ENCODE measurements at places on chromosomes 12 and 14.

- DNase-seq: peak; percentile 12
Observed at GRCh38 chr14:26959972-26960660, 362.3 kb upstream of the NOVA1 start.

- no peak for DNase-seq
Observed at GRCh38 chr12:29710104-29710503, 73.6 kb downstream of the TMTC1 start.

GRCh38 chr12:132159555-132160003 lies 15.3 kb downstream of the NOC4L start:
- DNase-seq: no peak

DNA sequence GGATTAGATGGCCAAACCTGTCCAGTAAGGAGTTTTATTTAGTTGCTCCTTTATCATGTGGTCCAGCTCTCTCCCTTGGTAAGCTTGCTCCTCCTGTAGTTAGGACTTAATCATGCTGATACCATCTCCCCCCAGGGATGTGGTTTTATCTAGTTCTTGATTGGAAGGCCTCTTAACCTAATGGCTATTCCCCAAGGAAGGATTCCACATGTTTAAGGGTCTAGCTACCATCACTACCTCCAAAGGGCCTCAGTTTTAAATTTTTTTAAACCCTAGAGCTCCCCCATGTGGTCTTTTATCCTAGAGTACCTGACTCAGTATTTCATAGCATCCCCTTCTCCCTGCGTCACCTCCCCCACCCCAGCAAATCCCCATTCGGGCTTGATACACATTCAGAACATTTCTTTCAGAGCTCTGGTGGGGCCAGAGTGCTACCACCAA lies 22.5 kb downstream of the MAP3K12 start:
- DNase-seq: no peak

GRCh38 chr12:3717283-3717898 lies 35.5 kb downstream of the CRACR2A start:
- no peak for DNase-seq

- no peak for DNase-seq
Observed at GRCh38 chr12:109439181-109439580, 37.9 kb downstream of the KCTD10 start.

DNA sequence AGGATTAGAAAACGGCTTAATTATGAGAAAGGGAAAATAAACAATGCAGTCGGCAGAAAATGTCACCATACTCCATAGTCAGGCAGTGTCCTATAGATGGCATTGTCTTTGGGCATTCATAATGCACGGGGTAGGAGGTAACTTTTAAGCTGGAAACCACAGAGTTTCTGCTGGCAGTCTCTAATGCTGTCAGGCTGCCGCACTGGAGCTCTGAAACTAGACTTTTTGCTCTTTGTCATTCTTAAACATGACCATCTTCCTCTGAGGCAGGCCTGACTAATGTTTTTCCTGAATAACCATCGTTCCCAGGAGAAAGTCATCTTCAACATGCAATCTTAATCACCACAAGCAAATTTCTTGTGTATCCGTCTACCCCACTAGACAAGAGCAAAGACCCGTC lies 108.8 kb downstream of the ETNK1 start:
- DNase-seq: no peak

GRCh38 chr12:82479511-82479910 lies 121.2 kb downstream of the METTL25 start:
- no peak for DNase-seq

DNA sequence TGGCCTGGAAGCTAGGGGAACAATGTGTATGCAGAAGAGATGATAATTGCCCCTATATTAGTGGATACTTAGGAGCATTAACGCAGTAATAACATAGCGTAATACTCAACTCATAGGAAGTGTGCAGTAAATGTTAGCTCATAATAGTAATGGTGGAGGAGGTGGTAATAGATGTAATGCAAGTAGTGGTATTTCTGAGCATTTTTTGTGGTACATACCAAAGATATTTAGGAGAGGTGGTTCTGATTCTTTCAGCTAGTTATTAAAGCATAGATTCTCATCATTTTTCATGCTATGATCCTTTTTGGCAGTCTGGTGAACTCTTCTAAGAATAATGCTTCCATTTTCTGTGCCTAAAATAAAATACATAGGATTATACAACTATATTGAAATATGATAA lies 233.1 kb downstream of the PTPRO start:
- DNase-seq: no peak

GRCh38 chr12:110661337-110661972 lies 27.5 kb downstream of the HVCN1 start:
- DNase-seq: no peak

- peak; percentile 7 for DNase-seq
Observed at GRCh38 chr12:66648033-66648735, 30.7 kb downstream of the GRIP1 start.

DNA sequence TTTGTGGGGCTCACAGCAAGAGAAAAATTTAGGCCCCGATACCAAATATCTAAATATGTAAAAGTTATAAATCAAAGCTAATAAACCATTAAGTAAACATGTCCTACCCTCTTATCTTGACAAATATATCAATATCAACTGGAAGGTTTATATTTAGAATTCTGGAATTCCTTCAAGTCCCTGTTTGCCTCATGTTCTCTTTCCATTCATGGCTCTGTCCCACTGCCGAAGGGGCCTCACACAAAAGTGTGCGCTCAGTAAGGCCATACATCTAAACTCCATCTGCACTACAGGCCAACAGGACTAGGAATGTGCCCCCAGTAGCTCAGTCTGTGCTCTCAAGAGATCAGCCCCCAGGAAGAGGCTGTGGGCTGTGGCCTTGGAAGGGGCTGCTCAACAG lies 10.6 kb upstream of the ATP5MC2 start:
- no peak for DNase-seq

- no peak for DNase-seq
Observed at GRCh38 chr12:19464192-19464580, 24.9 kb downstream of the AEBP2 start.

DNA sequence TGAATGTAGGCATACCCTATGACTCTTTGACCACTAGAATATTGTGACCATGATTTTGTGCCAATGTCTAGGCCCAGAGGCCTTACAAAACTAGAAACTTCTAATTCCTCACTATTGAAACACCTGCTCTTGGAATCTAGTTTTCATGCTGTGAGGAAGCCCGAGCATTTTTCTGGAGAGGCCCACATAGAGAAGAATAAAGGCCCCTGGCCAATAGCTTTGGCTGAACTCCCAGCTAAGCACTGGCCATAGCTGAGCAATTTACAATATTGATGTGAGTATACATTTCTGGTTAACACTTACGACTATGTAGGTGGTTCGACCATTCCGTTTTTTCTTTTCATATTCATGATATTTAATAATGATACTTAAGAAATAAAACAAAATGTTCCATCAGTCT lies 190.3 kb downstream of the KCNH5 start:
- DNase-seq: no peak

DNA sequence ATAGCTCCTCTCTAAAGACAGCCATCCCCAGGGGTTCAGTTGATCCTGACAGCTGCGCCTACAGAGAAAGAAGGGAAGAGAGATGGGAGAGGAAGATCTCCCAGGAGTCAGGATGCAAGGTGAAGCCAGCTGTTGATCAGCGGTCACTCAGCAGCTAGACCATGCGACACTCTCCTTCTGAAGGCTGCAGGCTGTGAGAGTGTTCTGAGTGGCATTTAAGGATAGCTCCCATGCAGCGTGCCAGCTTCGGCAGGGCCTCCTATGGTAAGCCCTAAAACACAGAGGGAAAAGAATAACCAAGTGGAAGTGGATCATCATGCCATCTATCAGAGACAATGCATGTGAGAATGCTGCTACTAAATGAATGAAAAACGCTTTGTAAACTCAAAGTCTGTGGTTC lies 197.9 kb upstream of the NUDT4 start:
- no peak for DNase-seq

- DNase-seq: no peak
Observed at GRCh38 chr14:92785667-92786426, 8.3 kb upstream of the GOLGA5 start.

DNA sequence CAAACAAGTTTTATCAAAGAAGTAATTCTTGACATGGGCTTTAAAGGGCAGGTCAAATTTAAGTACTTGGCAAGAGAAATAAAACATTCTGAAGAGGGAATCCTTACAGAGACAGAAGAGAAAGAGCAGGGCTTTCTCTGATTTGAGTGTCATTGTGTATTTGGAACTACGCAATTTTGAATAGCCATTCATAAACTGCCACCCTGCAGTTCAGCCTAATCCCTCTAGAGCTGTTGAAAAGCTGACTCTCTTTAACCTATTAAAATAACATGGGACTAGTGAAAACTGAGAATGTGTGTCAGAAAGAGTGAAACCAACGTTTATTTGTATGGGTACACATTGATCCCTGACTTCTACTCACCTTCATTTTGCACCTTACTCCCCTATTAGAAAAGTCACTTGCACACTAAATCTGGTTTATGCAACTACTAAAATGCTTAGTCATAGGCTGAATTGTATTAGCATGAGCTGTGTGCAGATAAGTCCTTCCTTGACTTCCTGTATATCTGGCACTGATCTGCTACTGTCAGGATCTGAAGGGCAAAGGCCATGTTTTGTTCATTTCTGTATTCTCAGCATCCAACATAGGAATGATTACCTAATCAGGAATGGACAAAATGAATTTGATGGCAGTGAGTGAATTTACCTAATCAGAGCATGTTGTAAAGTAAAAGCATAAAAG lies 458.9 kb downstream of the NOVA1 start:
- DNase-seq: no peak

DNA sequence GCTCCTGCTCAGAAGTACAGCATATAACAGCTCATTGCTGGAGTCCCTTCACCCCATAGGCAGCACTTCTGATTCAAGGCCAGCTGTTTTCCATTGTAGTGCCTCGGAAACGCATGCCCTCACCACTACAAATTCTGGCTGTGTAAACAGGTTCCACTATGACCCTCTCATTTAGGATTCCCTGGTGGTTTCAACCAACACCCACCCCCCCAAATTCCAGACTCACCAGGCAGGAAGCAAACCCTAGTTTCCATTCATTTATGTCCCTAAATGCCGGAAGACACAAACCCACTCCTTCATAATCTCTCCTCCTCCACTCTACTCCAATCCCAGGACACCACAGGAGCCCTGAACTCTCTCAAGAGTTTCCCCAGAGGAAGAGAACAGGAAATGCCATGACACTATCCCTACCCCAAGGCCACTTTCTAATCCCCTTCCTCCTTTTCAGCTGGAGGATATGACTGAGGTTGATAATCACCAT lies 75.9 kb upstream of the TMPO start:
- DNase-seq: no peak

DNA sequence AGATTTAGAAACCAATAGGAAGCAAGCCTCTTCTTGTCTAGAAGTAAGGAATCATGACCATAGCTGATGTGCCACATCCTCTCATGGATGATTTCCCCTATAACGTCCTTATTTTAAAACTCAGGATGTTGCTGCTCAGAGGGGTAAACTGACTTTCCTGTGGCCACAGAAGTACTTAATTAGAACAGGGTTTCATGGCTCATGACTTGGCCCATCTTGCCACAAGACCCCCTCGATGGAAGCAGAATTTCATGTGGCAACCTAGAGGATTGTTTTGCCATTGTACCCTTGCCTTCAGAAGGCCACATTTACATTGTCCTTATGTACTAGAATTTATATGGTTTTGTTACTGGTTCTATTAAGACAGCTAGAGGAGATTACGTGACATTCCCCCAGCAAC lies 173.5 kb upstream of the PELI2 start:
- DNase-seq: no peak

DNA sequence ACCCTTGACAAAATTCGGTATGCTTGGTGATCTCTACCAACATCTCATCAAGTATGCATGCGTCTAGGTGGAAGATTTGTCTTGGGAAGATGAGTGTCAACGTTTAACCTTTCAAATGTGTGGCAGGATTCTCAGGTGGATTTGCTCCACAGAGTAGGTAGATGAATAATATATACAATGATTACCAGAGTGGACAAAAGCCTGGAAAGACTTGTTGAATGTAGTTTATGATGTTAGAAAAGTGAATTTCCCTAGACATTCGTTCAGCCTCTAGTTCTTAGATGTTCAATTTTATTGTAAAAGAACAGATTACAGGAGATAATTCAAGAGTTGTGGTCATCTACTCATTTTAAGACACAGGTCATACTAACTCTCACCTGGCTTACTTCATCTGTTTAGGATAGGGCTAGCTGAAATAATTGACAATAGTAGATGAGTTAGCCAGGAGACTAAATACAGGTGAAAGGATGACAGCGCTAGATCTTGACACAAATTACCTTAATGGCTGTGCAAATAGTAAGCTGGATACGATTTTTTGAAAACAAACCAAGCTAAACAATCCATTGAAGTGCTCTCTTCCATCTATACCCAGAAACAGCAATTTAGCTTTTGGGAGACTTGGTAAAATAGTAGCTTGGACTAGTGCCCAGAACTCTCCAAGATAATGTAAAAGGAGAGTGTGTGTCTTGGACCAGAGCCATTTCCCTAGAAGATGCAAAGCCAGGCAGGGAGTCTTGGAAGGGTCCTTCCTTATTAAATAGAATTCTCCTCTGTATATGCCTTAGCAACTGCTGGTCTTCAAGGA lies 168.0 kb downstream of the DACT1 start:
- no peak for DNase-seq

- DNase-seq: no peak
Observed at GRCh38 chr12:109875572-109876131, 4.7 kb downstream of the GLTP start.

DNA sequence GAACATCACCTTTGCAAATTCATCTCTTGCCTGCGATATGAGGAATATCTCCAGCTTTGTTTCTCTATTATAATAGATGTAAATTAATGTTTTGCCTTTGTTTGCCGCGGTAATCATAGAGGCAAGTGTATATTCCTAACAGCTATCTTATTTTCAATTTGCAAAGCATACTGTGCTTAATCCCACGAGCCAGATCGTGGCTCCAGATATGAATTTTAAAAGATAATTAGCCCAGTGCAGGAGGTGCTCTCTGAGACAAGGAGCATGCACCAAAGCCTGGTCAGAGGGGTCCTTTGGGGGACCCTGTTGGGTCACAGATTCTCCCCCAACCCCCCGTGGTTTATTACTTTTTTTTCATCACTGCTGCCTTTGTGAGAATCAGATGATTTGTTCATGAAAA lies 1087.5 kb downstream of the BCL11B start:
- no peak for DNase-seq

GRCh38 chr14:94460631-94461416 lies 8.2 kb upstream of the SERPINA11 start:
- no peak for DNase-seq

DNA sequence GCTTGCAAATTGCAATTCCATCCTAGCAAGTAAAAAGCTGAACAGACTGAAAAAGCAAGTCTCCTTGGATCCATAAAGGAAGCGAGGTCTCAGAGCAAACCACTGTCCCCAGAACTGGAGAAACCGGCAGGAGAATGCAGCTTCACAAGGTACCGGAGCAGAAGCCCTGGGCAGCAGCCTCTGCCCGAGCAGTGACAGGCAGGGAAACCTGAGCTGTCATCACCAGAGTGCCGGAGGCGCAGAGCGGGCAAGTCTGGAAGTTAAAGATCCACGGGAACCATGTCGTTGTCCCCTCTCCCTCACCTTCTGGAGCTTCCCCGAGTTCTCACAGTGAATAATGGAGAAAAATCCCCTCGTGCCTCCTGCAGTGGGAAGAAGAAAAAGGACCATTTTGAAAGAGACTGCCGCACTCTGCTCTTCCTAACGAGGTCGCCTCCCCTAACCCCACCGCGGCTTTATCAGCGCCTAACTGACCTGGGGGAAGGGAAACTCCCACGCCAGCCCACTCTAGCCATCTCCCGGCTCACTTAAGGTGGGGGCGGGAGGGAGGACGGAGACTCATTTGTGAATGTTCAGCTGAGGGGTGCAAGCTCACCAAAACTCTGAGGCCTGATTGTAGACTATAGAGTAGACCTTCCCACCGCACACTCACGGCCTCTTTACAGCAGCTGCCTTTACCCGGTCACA lies 27.8 kb downstream of the FBXL14 start:
- peak; percentile 87 for DNase-seq

- peak; percentile 77 for DNase-seq
Observed at GRCh38 chr14:35295845-35296161, 3.6 kb downstream of the PSMA6 start.
